ENCODE measurements at places on chromosomes 6 and 20.

DNA sequence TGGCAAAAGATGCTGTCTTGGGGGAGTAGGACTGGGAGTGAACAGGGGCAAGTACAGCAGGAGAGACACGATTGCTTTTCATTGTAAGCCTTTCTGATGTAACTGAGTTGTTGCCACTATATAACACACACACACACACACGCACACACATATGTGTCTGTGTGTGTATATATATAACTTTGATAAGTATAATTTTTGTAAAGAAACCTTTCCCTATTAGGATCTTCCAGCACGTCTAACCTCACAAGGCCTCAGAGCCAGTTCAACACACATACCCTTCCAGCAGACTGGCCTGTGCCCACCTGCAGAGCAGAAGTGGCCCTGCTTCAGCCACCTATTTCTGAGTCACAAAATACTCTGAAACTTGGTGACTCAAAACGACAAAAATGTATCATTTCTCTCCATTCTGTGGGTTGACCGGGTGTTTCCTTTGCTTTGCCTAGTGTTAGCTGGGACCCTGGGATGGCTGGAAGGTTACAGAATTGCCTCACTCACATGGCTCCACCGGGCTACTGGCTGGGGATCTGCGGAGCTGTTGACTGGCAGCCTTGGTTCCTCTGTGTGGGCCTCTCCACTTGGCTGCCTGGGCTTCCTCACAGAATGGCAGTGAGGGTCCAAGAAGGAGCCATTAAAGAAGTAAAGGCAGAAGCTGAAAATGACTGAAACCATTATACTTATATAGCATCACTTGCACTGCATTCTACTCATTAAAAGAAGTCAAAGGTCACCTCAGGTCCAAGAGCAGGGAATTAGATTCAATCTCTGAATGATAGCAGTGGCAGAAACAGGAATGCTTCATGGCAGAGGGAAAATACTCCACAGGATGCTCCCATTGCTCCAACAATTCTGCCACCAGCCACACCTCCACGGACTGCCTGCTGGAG lies 126.4 kb downstream of the BANF2 start:
- no peak for DNase-seq

GRCh38 chr6:21726676-21727075 lies 133.1 kb downstream of the SOX4 start:
- DNase-seq, result no peak

DNA sequence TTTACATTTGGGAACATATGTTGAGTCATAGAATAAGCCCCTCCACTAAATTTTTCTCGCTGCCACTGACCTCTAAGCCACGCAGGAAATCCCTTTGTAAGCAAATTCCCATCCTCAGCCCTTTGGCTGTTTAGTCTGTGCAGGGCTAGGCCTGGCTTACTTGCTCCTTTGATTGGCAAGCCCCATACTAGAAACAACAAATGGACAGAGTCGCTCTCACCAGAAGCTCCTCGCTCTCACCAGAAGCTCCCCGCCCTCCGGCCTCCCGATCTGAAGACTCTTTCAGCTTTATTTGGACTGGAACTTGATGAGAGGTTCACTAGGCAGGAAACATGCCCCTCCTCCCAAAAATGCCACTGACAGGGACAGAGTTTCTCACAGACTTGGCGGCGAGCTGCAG lies 149.2 kb upstream of the EXOC2 start:
- no peak for DNase-seq

GRCh38 chr6:4662886-4663285 lies 113.3 kb upstream of the CDYL start:
- no peak for DNase-seq

DNA sequence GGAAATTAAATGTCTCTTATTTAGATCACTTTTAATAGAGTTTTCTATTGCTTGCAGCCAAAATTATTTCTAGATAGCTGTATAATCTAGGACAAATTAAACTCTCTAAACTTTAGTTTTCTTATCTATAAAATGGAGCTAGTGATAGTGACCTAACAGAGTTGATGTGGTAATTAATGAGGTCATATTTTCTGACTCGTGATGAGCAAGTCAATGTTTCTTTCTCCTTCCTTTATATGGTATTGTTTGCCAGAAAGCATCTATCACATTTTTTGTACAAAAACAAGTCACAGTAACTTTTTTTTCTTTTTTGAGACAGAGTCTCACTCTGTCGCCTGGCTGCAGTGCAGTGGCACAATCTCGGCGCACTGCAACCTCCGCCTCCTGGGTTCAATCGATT lies 267.7 kb downstream of the FARS2 start:
- DNase-seq, result no peak

GRCh38 chr20:47971058-47971791 lies 185.9 kb upstream of the SULF2 start:
- no peak for DNase-seq

DNA sequence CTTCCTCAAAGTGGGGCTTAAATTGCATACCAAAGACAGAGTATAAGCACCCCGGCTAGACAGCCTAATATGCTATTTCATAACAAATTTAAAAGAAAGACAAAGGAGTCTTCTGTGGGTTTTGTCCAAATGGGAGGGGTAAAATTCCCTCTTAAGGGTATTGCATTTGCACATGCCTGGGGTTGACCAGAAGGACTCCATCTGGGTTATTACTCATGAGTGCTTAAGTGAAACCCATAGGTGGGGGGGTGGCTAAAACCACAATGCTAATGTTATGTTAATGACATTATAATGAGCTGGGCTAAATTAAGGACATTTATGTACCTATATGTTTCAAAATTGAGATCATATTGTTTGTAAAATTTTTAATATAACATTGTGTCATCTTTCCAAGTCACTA lies 15.0 kb downstream of the IMPG1 start:
- no peak for DNase-seq

DNA sequence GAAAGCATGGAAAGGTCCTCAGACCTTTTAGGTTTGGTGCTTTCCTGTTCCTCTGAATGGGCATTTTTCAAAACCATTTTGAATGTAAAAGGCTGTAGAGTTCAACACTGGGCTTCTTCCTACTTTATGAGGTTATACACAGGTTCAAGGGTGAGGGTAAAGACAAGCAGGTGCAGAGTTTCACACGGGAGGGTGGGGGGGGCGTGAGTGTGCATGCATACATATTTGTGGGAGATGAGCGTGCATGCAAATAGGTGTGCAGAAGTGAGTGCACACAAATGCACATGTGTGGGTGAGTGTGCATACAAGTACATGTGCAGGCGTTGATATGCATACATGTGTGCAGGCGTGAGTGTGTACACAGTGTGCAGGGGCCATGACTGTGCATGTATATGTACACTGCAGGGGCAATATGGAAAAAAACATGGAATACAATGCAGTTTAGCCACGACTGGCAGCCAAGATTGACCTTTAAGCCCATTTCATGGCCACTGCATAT lies 183.1 kb downstream of the GMPR start:
- no peak for DNase-seq

DNA sequence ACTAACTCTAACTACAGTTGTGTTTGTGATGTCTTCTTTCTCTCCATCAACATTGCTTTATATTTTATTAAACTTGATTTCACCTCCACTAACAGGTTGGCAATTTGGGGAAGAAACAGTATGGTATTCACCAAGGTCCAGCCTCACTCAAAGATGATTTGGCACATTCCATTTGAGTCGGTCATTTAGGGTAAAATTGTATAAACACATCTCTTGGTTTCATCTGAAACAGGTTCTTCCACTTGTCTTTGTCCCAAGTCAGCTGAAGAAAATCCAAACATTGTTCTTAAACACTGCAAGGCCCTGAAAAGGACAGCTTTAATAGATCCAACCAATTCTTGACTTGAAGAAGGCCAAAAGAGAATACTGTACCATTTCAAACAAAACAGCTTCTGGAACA lies 104.9 kb upstream of the NT5E start:
- DNase-seq, result peak; percentile 83

GRCh38 chr6:14634072-14634471 lies 516.5 kb downstream of the CD83 start:
- no peak for DNase-seq

DNA sequence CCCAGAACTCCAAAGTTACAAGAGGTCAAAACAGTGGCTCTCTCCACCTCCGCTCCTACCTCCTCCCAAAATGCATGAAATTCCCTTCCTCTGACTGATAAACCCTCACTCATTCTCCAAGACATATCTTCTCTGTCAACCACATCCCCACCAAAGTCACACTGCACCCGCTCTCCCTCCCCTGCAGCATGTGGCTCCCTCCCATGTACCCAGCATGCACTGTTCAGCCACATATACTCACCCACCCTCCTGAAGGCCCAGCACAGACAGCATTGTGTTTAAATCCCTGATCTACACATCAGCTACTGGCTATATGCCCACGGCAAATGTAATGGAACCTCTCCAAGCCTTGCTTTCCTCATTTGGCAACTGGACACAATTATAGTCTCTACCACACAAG lies 5.5 kb upstream of the POU5F1 start:
- peak; percentile 21 for DNase-seq

- peak; percentile 94 for DNase-seq
These were observed 43.4 kb upstream of the RNF144B start for GRCh38 chr6:18343741-18344140.

GRCh38 chr20:62743777-62744317 lies 35.2 kb downstream of the NTSR1 start:
- no peak for DNase-seq

GRCh38 chr6:31513456-31514165 lies 15.2 kb upstream of the MCCD1 start:
- no peak for DNase-seq

GRCh38 chr6:83071023-83071422 lies 3.6 kb downstream of the DOP1A start:
- peak; percentile 41 for DNase-seq

DNA sequence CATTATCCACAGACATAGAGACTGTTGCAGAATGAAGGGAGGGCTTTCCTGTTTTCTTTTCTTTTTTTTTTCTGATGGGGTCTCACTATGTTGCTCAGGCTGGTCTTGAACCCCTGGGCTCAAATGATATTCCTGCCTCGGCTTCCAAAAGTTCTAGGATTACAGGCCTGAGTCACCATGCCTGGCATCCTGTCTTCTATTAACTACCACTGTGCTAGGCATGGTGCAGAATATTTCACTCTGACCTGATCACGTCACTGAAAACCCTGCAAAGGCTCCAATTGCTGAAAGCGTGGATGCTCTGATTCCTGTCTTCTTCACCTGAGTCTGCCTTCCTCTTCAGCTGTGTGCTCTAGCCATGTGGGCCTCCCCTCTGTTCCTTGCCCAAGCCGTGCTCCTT lies 8.5 kb upstream of the DNMT3B start:
- DNase-seq, result no peak

DNA sequence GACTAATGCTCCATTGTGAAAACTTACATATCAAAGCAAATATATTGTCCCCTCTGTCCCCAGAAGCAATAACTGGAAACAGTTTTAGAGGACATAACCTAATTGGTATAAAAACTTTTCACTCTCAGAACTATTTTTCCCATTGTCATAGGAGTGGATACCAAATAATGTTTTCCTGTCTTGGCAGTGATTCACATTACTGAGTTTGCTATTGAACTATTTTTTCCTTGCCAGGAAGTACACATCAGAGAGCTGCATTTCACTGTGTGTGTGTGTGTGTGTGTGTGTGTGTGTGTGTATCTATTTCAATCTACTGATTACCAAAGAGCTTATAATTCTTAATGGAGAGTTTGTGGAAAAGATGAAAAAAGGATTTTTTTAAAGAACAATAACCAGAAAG lies 45.4 kb downstream of the AKAP12 start:
- peak; percentile 39 for DNase-seq

DNA sequence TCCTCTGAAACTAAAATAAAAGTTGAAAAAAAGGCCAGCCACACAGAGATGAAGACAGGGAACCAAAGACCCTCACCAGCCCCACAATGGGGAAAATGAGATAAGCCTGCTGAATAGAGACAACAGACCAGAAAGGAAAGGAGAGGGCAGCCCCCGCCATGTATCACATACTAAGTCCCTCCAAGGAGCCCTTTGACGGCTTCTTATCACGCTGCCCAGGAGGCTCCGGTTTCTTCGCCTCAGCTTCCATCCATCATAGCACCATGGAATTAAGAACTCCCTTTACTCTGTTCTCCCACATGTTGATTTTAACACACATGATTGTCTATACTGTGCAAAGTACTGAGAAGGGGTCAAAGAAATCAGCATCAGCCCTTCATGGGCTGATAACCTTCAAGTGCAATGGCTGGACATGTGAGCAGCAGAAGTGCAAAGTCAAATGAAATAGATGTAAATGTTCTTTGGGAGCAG lies 54.9 kb downstream of the MAP3K5 start:
- no peak for DNase-seq

- DNase-seq, result no peak
These were observed 32.5 kb downstream of the SRSF3 start for GRCh38 chr6:36626636-36627035.

DNA sequence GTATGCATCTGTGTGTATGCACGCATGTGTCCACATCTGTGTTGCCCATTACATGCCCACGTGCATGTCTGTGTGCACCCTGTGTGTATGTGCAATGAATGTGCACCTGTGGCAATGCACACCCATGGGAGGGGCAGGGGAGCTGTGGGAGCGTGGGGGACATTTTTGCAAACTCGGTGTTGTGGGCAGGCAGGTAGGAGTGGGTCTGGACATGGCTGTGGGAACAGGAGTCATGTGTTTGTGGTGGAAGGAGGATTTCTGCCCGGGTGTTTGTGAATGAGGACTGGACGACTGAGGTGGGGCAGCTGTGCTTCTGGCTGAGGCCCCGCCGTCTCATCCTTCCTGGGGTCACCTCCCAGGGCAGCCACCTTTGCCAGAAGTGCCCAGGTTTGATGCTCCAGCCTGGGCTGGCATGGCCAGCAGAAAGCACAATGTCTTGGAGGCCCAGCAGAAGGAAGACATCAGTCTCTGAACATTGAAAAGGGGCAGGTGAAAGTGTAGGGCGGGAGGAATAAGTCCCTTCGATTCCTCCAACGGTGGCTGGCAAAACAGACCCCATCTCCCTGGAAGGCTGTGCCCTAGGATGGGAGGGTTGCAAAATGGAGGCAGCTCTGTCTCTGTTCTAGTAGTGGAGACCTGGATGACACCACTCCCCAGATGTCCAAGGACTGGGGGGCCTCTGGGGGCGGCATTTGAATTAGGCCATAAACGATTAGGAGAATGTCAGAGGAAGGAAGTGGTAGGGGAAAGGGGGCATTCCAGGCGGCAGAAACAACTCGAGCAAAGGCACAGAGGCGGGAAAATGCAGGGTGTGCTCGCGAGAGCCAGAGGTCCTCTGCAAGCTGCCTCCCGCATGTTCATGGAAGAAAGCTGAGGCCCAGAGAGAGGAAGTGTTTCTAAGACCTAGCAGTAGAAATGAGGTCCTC lies 19.1 kb upstream of the ARMC12 start:
- no peak for DNase-seq

DNA sequence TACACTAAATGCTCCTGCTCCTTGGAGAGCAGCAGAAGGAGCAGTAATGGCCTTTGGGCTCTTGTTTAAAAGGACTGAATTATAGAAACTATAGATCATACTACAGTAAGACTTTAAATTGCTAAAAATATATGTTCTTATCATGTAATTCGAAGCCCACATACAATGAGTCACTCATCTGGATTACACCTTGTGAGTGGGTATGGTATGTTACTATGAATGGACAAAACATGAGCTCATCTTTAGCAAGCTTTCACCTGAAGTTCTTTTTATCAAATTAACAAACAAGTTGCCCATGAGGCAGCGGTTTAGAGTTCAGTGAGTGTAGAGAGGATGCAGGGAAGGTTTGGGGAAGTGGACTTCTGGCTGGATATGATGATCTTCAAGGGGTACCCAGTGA lies 114.4 kb upstream of the CCN2 start:
- DNase-seq, result peak; percentile 75
